Progenitor cell of endocrine pancreas (in vitro differentiated cells): ENCODE measurements at places on chromosomes 6 and 20. TPM values are rescaled to one million over a fixed set of nuclear protein-coding genes. Genes with fewer than 3 reads are reported as not detected.

DNA sequence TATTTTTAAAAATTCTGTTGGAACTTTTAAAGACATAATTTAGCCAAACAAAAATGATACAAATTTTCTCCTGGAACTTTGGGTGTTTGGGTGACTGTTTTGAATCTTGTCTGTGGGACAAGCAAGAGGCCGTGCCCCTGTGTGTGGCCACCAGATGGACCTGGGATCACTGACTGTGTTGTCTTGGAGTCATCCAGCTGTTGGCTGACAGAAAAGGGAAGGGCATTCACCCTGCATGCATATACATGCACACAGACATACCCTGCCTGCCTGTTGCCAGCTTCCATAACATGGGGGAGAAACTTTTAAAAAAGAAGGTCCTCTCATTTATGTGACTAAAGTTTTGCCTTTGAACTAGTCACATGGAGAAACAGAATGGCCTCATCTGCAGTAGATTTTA lies 72.7 kb downstream of the BLOC1S5 start:
- no peak for DNase-seq

GRCh38 chr6:166194914-166195859 lies 27.5 kb upstream of the TBXT start:
- no peak for DNase-seq

DNA sequence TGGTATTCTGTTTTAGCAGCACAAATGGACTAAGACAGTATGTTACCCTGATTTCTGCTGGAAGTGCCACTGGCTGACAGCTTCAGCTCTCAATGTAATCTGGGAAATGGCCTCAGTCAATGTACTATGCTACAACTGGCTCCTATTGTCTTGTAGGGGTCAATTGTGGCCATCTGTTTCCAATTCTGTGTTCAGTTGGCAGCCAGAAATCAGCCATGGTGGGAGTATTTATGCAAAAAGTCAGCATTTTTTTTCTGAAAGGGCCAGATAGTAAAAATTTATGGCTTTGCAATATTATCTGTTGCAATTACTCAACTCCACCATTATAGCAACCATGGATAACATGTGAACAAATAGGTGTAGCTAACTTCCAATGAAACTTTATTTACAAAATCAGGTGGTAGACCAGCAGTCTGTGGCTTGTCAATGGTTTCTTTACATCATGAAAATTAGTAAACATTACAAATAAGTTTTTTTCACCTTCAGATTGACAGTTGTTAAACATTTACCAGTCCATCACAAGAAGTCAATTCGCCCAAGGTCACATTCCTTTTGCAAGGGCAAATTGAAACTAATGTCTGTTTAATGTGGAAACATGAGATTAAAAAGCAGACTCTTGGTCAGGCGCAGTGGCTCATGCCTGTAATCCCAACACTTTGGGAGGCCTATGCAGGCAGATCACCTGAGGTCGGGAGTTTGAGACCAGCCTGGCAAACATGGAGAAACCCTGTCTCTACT lies 58.3 kb upstream of the TSHZ2 start:
- no peak for DNase-seq

DNA sequence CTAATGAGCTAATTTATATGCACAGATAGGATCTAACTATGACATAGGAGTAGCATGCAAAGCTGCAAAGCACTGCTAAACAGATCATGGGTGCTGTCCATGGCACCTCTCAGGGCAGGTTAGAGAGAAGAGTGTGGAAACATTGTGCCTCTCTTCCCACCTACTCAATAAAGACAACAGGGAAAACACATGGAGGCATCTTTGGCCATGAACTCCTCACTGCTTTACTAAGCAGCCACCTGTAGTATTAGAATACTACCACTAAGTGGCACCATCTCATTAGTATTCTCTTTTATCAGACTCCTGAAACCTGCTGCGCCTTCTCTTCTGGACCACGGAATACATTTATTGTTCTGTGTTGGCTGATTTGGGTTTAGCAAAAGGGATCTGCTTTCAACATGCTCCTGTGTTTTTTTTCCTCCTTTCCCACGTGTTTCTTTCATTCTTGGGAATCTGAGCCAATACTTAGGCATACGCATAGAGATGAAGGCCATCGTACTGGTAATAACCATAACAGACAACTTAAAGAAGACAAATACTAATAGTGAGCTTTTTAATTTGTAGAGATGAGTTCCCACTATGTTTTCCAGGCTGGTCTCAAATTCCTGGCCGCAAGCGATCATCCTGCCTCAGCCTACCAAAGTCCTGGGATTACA lies 9.4 kb upstream of the HDDC2 start:
- DNase-seq: no peak

- peak; percentile 20 for DNase-seq
These were observed 284.9 kb downstream of the PRKN start for GRCh38 chr6:162442687-162443086.

DNA sequence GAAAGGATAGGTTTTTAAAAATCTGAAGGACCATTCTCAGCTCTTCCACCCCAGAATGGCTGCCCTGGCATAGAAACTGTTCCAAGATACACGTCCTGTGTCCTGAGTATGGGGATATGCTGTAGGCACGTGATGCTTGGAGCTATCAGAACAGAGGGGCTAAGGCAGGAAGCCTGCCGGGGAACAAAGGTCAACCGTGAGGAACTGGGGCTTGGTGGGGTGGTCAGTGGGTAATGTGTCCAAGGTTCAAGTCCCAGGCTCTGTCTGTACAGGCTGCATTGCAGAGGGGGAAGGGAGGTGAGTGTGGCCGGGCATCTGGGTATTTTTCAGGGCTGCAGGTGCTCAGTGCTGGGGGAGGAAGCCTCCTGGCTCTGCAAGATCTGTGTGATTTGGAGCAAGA lies 479.6 kb upstream of the CHD6 start:
- no peak for DNase-seq

DNA sequence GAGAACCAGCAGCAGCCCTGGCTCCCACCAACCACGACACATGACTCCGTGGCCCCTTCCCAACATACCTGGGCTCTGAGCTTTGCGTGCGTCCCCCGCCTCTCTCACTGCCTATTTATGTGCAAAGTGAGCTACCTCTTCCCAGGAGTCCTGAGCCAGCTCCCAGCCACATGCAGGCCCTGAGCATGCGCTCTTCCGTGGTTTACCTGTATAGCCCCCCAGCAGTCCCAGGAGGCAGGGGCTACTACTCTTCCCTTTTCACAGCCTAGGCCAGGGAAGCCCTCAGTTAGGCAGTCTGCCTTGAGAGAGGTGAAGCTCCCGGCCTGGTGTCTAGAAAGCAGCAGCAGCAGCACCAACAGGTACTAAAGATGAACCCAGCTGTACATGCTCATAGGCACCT lies 114.8 kb upstream of the CDYL start:
- no peak for DNase-seq

DNA sequence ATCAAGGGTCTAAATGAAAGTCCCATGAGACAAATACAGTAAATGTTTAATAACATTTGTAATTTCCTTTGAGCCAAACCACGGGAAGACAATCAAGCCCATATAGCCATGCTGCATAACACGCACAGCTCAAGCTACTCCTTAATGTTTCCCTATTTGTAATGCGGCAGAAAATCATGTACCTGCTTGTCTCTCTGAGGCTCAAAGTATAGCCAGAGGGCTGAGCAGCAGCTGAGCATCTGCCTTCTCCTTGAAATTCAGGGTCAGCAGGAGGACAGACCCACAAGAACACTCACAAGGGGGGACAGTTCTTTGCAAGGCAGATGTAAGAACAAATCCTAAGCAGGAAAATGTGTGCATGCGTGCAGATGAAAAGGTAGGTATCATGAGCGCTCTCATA lies 45.8 kb upstream of the JARID2 start:
- DNase-seq: no peak

Gene WFDC5
- not detected in 2 replicates for total RNA-seq

Gene NMBR
- total RNA-seq: 0.74 TPM in 1 of 2 replicates, not detected in the other

Gene GABRR1
- not detected in 2 replicates for total RNA-seq

Gene SRSF12
- 20.0 and 22.2 TPM in 2 replicates for total RNA-seq

Gene SIRPB2
- not detected in 2 replicates for total RNA-seq
